M059J (cell line): ENCODE measurements at places on chromosomes 5 and 9. TPM values are rescaled to one million over a fixed set of nuclear protein-coding genes. Genes with fewer than 3 reads are reported as not detected.

DNA sequence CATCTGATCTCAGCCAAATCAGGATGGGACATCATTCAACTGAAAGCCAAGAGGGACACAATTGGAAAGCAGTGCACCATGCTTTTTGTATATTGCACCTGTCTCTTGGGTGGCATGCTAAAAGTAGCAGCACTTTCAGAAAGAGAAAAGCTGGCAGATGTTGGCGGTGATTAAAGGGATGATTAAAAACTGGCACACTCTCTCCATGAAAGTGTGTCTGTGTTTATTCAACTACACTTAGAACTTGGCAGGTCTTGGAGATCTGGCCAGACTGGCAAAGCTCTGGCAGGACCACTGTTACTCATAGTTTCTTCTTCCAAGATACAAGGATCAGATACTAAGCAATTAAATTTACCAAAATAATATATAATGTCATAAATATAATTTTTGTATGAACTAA, 112.9 kb upstream of the ELAVL2 start:
- DNase-seq: no peak

- no peak for DNase-seq
Measured at GRCh38 chr5:39662945-39663344, 238.2 kb upstream of the DAB2 start.

DNA sequence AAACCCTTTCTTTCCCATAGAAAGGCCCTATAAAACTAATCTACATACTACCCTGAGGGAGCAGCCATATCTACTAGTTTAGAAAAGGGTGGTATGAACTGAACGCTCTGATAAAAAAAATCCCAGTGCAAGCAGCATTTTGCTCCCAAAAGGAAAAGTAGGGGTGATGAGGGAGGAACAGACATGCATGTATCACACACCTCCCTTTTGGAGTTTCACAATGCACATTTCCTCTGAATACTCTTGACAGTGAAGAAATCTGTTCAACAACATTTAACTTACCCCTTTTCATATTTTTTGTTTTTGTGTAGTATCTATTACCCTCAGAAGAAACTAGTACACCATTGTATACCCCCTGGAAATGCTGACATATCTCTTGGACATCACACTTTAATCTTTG, 411.4 kb downstream of the MAT2B start:
- no peak for DNase-seq

DNA sequence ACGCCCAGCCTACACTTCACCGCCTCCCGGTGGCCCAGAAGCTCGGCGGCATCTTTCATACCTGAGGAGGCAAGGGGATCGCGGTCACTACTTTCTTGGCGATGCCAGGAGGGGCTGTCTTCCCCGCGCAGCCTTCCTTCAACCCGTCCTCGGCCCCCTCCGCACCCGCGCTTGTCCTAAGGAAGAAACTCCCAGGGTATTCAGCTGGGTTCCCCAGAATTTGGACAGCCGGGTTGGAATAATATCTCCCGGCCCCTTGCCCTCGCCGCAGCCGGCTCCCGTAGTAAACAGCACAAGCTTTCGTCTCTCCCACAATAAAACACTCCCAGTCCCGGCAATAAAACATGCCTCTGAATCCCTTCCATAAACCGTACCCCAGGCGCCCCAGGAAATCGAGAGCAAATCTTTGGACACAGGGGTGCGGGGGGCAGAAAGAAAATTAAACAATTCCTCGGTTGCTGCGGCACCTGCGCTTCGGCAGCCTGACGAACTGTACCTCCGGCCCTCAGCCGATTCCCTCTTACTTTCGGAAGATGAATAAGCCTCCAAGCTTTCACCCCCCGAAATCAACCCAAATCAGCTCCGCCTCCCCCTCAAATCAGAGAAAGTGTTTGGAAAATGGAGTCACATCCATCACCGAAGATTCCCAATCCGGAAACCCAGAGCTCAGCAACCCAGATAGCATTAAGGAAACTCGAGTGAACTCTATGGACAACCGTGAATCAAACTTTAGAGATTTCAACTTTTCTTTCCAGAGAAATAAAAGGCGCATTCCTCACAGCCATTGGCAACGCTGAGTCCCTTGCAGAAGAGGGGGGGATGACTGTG, 1.1 kb downstream of the OTP start:
- peak; percentile 19 for DNase-seq

DNA sequence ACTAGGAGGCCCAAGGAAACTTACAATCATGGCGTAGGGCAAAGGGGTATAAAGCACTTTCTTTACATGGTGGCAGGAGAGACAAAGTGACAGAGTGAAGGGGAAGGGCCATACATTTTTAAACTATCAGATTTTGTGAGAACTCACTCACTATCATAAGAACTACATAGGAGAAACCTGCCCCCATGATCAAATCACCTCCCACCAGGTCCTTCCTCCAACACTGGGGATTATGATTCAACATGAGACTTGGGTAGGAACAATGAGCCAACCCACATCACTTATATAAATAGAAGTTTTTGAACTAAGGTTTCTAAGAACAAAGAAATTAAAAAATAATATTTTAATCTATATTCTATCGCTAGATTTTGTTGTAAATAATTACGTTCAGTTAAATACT, 460.3 kb upstream of the TYRP1 start:
- DNase-seq: no peak

GRCh38 chr9:35914301-35914807, 5.1 kb downstream of the SPAAR start:
- peak; percentile 83 for DNase-seq

GRCh38 chr9:118568704-118569103, 800.5 kb downstream of the BRINP1 start:
- no peak for DNase-seq

DNA sequence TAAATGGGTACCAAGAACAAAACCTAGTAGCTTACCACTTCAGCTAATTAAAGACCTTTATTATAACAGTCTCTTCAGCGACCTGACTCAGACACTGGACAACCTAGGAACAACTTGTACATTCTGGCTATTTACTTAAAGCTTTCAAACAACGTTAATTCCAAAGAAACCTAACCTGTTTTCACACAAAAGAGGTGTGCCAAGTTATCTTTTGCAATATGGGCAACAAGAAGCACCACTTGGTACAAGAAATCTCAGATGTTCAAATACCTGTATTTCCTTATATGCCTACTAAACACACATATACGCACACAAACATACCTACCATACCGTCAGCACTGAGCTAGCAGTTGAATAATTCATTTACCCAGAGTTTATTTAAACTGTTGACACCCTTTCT, 23.0 kb downstream of the RNF145 start:
- no peak for DNase-seq

DNA sequence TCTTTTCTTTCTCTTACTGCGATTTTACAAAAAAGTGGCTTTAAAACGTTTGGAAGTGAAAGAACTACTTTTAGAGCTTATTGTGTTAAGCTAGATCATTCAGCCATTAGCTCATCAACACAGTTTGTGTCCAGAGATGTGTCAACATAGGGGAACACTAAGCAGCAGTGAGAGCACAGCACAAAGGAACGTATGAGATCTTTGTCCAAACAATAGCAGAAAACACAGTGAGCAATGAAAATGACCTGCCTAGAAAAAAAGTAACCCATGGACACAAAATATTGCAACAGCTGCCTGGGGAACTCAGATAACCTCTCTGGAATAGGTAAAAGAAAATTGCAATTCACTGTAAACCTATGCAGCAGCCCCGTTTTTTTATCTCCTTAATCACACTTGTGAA, 372.5 kb downstream of the ARHGEF28 start:
- DNase-seq: no peak

DNA sequence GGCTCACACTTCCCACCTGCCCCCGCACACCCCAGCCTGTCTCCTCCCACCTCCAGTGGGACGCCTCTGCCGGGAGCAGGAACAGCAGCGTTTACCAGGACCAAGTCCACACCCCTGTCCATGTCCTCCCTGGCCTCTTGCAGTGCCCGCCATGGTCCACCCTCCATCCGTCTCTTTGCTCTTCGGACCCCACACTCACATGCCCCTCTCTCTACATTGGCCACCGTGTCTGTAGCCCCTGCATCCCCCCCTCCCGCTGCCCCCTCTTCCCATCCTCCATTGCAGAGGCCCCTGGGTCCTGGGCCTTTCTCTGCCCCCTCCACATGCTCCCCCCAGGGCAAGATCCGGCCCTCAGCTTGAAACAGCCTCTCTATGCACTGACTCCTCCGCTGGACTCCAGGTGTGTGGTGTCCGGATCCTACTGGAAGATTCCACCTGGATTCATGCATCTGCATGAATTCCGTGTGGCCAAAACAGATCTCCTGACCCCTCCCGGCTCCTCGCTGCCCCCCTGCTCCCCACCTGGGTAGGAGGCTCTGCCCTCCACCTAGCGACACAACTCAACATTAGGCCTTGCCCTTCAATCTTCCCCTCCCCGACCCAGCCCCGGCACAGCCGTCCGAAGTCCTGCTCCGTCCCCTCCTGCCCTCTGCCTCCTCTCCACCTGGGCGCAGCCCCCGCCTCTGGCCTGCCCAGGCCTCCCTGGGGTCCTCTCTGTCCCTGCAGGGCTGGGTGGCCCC, 168.5 kb downstream of the OLFM1 start:
- no peak for DNase-seq

DNA sequence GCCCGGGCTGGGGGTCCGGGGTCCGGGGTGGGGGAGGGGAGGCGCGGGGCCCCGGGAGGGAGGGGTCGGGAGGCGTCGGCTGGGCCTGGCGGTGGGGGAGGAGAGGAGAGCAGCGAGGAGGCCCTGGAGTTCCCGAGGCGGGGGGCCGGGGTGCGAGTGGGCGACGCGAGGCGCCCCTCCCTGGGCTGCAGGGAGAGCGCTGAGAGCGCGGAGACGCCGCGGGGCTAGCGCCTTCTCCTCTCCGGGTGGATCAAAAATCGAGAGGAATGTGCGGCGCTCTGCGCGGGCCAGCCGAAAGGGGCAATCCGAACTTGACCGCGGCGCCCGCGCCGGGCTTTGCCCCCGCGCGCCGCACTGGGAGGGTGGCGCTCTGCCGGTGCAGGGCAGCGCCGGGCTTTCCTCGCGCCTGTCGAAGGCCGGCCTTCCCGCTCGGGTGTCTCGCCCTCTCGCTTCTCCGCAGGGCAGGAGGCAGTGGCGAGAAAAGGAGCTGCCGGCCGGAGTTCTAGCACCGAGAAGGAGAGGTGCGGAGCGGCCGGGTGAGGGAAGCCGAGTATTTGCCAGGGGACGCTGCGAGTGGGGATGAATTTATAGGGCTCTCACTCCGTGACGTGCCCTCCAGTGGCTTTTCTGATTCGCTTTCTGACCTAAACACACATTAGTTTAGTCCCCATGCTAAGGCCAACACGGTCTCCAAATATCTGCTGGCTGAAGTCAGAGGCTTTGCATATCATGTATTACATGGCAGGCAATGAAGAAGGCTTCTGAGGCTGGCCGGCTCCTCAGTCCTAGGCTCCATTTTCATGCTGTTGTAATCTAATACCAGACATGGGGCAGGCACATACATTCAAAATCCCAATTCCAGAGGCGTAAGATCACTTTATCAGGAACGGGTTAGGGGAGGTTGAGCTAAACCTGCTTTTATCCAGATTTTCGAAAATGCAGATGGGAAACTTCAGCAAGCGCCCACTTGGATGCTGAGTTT, 503 bp upstream of the GDNF start:
- peak; percentile 43 for DNase-seq

DNA sequence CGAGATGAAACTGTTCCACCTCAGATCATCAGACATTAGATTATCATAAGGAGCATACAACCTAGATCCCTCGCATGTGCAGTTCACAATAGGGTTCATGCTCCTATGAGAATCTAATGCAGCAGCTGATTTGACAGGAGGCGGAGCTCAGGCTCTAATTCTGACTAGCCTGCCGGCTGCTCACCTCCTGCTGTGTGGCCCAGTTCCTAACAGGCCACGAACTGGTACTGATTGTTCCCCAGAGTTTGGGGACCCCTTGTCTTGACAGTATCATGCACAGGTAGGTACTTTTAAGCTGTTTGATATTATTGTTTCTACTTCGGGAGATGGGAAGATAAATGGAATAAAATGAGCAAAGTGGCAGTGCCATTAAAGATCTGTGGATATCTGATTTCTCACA, 66.9 kb downstream of the ZCCHC7 start:
- peak; percentile 34 for DNase-seq

- no peak for DNase-seq
Measured at GRCh38 chr9:130997395-130997684, 11.6 kb upstream of the LAMC3 start.

DNA sequence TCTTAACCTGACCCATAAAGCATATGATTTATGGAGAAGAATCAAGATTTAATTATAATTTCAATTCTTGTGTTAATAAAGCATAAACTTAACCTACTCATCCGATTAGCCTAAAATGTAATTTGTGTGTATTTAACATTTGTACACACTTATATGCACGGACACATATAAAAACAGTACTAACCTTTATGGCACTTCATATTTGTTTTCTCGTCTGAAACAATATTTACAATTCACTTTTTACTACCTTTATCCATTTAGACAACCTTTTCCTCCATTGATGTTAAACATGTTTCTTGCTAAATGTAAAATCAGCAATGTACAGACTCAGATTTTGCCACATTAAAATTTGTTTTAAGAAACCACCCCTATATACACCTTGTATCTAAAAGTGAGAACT, 22.8 kb downstream of the MEGF10 start:
- no peak for DNase-seq

- DNase-seq: no peak
Measured at GRCh38 chr5:13508559-13508958, 435.9 kb downstream of the DNAH5 start.

GRCh38 chr9:4497855-4498254, 7.6 kb downstream of the SLC1A1 start:
- DNase-seq: peak; percentile 69

DNA sequence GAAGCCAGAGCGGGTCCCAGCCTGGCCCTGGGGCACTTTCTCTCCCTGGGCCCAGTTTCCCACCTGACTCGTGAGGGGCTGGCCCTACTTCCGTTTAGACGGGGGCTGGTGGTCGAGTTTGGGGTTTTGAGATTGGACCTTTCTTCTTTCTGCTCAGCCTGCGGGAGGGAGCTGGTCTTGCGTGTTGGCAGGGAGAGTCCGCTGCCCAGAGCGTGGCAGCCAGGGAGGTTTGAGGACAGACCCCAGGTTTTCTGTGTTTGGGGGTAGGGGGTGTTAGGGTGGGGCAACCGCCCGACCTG, 6.0 kb upstream of the PITX1 start:
- no peak for DNase-seq

GCNT4 gene
- 0.79 and 1.2 TPM in 2 replicates for total RNA-seq

ATOX1 gene
- 169 and 189 TPM in 2 replicates for total RNA-seq

PCDHA12 gene
- total RNA-seq: not detected in 2 replicates

CDH9 gene
- not detected in 2 replicates for total RNA-seq

NCS1 gene
- 30.0 and 49.5 TPM in 2 replicates for total RNA-seq

ZBTB5 gene
- 14.1 and 17.7 TPM in 2 replicates for total RNA-seq

KIF27 gene
- 2.3 and 2.5 TPM in 2 replicates for total RNA-seq

CD180 gene
- total RNA-seq: 0.05 and 0.07 TPM in 2 replicates

PWWP2A gene
- 15.7 and 19.7 TPM in 2 replicates for total RNA-seq

POLR3G gene
- 7.6 and 11.5 TPM in 2 replicates for total RNA-seq

PLAC8L1 gene
- total RNA-seq: not detected in 2 replicates
